WTC11 (cell line): ENCODE measurements at places on chromosomes 4 and X. TPM values are rescaled to one million over a fixed set of nuclear protein-coding genes. Genes with fewer than 3 reads are reported as not detected.

GRCh38 chrX:10198254-10198653, 41.5 kb downstream of the CLCN4 start:
- H3K27me3 ChIP-seq: no peaks in the 10 kb centered on the region
- peaks cover 8% of the 10 kb centered on the region for H3K36me3 ChIP-seq
- no peaks in the 10 kb centered on the region for H3K4me1 ChIP-seq

GRCh38 chr4:23083391-23083790, 390.7 kb downstream of the GBA3 start:
- peaks cover 3% of the 10 kb centered on the region; the same call in 1 of the 2 replicates for H3K27me3 ChIP-seq
- peaks cover 16% of the 10 kb centered on the region for H3K4me1 ChIP-seq
- H3K27ac ChIP-seq: no peak overlapping the region
- no peak overlapping the region for H3K4me3 ChIP-seq
- DNase-seq: no peak
- peaks cover 51% of the 10 kb centered on the region for H3K36me3 ChIP-seq

DNA sequence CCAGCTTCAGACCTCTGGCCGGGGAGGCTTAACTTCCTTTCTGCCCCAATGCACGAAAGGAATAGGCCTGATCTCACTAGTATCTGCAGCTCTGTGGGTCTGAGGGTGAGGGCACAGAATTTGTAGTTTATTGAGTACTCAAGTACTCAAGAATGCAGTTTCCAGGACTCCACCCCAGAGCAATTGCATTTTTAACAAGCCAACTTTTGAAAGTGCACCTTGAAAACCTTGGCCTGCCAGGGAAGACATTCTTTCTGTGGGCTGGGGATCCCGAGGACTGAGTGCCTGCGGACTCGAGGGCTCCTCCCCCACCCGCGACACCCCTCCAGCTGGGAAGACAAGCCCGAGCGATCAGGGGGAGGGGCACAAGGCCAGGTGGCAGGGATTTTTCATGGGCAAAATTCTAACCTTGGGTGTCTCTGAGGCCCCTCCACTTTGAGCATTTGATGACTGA, 22.4 kb downstream of the RS1 start:
- DNase-seq: peak; percentile 21
- no peak overlapping the region for H3K27ac ChIP-seq
- peaks cover 19% of the 10 kb centered on the region for H3K4me1 ChIP-seq
- peak overlapping the region; percentile 54; the same call in 1 of the 2 replicates for H3K4me3 ChIP-seq
- H3K27me3 ChIP-seq: no peaks in the 10 kb centered on the region; the same call in 1 of the 2 replicates
- no peaks in the 10 kb centered on the region for H3K36me3 ChIP-seq

GRCh38 chr4:133130171-133130570, 18.9 kb upstream of the PCDH10 start:
- H3K27ac ChIP-seq: peak overlapping the region; percentile 76; the same call in 1 of the 2 replicates
- no peak overlapping the region for H3K4me3 ChIP-seq
- no peaks in the 10 kb centered on the region for H3K27me3 ChIP-seq
- H3K36me3 ChIP-seq: no peaks in the 10 kb centered on the region
- peaks cover 57% of the 10 kb centered on the region for H3K4me1 ChIP-seq
- no peak for DNase-seq

DNA sequence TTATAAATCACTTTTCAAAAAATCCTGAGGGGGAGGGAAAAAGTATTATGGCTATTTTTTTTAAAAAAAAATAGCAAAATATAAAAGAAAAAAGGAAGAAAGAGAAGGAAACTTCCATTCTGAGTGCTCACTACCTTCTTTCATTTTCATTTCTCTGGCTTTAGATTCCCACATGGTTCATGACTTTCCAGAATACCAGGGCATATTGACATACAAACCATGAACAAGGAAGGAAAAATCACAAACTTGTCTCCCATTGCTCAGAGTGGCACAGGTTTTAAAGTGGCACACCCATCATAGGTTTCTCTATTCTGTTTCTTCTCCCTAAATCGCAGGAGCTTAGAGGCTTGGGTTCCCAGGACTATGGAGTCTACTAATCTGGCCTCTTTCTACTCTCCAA, 136.3 kb upstream of the CXXC4 start:
- H3K27me3 ChIP-seq: no peaks in the 10 kb centered on the region
- H3K36me3 ChIP-seq: no peaks in the 10 kb centered on the region
- no peaks in the 10 kb centered on the region for H3K4me1 ChIP-seq
- H3K27ac ChIP-seq: no peak overlapping the region

DNA sequence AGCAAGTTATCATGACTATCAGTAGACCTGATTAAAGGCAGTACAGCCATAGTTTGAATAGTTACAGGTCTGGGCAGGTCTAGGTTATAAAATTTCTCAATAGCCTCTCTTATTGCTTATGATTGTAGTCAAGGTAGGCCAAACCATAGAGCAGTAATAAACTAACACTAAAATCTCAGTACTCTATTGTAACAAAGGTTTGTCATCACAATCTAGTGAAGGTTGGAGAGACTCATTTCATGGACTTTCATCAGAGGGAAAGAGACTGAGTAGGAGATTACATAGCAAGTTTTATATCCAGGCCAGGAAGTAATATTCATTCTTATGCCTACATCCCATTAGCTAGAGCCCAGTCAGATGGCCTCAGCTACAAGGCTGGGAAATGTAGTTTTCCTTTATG, 141.0 kb downstream of the ASB9 start:
- no peak overlapping the region for H3K4me3 ChIP-seq
- DNase-seq: no peak
- no peak overlapping the region for H3K27ac ChIP-seq
- H3K4me1 ChIP-seq: no peaks in the 10 kb centered on the region
- no peaks in the 10 kb centered on the region for H3K27me3 ChIP-seq
- H3K36me3 ChIP-seq: no peaks in the 10 kb centered on the region

DNA sequence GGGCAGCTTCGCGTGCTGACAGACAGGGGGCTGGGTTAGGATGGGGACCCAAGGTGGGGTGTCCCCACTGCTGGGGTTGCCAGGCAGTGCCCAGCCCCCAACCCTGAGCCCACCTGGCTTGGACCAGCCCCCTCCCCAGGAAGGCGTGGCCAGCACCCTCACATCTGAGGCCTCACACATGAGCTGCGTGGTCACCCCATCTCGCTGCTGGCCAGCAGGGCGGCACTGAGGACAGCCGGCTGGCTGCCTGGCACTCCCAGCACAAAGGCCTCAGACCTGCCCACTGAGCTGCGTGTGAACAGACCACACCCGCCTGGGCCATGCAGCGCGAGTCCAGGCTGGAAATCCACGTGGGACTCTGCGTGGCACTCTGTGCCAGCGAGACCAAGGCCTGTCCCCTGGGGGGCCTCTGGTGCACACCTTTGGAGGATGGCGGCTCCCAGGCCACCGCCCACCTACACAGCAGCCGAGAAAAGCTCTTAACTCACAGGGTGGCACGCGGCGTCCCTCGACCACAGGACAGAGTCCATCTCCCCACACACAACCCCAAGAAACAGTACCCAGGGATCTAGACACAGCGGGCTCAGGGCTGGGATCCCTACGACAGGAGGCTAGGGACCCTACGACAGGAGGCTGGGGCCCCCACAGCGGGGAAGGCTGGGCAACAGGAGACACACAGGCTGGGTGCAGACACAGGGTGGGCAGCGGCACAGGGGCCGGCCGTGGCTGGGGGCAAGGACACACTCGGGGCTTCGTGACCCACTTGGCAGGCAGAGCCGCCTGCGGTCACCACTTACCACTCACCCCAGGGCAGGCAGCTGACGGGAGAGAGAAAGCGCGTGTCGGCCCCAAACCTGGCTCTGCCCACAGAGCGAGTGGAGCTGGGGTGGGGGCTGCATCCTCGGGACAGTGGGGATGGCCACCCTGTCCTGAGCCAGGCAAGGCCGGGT, 9.8 kb downstream of the DGKQ start:
- no peak overlapping the region for H3K4me3 ChIP-seq
- H3K4me1 ChIP-seq: no peaks in the 10 kb centered on the region
- no peak overlapping the region for H3K27ac ChIP-seq
- DNase-seq: peak; percentile 9

GRCh38 chr4:7947927-7948326, 8.3 kb upstream of the AFAP1 start:
- no peak overlapping the region for H3K4me3 ChIP-seq
- peaks cover 7% of the 10 kb centered on the region for H3K4me1 ChIP-seq
- no peak for DNase-seq

GRCh38 chr4:179755322-179755721, 2313.1 kb upstream of the AGA start:
- no peak for DNase-seq
- H3K36me3 ChIP-seq: no peaks in the 10 kb centered on the region
- no peaks in the 10 kb centered on the region for H3K27me3 ChIP-seq
- H3K4me3 ChIP-seq: no peak overlapping the region

The TLR7 gene
- total RNA-seq: 0.07 TPM in 1 of 3 replicates, not detected in the others

The SH2D1A gene
- total RNA-seq: 0.24 TPM in 1 of 3 replicates, not detected in the others

The DCK gene
- 15.0 to 15.9 TPM (median 15.2 TPM) in 3 replicates for total RNA-seq

The XK gene
- total RNA-seq: 1.1 to 1.5 TPM (median 1.4 TPM) in 3 replicates

The PF4V1 gene
- not detected in 3 replicates for total RNA-seq

The TBC1D8B gene
- 5.8 to 6.3 TPM (median 6.3 TPM) in 3 replicates for total RNA-seq

The ABLIM2 gene
- total RNA-seq: 2.6 to 3.9 TPM (median 2.8 TPM) in 3 replicates
